ENCODE measurements at places on chromosomes 6 and 20.

- no peak for DNase-seq
Measured at GRCh38 chr6:161057103-161058091, 65.8 kb downstream of the MAP3K4 start.

DNA sequence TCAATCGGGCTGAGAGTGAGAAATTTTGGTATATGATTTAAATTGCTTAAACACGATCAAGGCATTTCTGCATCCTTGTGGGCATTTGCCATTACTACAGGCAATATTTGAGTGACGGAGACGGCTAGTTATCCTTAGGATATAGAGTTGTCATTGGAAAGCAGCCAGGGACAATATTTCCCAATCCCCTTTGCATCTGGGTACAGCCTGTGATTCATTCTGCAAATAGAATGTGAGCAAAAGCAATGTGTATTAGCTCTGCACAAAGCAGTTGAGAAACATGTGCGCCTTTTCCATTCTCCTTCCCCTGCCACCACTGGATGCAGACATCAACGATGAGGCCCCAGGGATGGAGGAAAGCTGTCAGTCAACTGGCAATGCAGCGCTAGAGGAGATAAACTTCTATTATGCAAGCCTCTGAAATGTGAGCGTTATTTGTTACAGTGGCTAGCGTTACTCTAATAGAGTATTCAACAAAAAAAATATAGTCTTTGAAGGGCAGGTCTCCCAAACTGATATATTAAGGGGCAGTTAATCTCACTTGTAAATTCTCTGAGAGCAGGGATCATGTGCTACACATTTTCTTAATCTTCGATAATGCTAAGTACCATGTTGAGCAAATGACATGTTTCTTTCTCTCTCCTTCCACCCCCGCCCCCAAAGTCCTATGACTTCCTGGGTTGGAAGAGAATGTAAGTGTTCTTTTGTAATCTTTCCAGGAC is 37.1 kb upstream of the NCOA3 start:
- no peak for DNase-seq

GRCh38 chr20:63155266-63156165 is 60.4 kb downstream of the YTHDF1 start:
- DNase-seq: no peak

GRCh38 chr20:31494131-31494530 is 19.0 kb downstream of the REM1 start:
- DNase-seq: no peak
